Activated CD4-positive, CD25-positive, alpha-beta regulatory T cell treated with anti-CD3 and anti-CD28 coated beads, Interleukin-2, amount 50 U/mL, for 16 hours (primary cell): ENCODE measurements at places on chromosomes 4 and X.

DNA sequence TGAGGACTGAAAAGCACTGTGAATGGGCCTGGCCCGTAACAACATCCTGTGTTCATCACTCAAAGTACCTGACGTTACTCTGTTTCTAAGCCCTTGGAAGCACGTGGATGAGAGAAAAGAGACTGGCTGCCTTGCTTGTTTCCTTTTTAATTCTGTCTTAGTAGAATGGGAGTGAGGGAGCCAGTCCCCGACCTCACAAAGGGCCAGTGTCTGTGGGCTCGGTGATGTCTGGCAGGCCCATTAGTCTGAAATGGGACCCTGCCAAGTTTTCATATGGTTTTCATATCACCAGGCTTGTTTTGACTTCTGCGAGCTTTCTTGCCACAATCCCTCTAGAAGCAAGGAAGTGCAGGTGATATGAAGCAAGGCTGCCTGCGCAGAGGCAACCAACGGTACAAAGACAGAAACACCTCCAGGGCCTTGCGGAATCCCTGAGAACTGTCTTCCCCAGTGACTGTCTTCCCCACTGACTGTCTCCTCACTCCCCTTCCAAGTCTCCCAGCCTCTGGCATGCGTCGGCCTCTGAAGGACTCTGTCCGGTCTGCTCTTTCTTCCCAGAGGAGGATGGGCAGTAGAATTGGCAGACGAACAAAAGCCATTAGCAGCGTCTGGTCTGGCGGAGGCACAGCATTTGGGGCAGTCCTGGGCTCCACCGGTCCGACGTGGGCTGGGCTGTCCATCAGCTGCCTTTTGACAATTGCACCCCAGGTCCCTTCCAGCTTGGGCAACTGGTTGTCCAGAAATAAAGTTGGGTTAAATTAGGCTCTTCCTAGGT is 20.2 kb upstream of the RASL11B start:
- no peak for DNase-seq

GRCh38 chr4:140239311-140239710 is 85.3 kb upstream of the MAML3 start:
- DNase-seq, result no peak

DNA sequence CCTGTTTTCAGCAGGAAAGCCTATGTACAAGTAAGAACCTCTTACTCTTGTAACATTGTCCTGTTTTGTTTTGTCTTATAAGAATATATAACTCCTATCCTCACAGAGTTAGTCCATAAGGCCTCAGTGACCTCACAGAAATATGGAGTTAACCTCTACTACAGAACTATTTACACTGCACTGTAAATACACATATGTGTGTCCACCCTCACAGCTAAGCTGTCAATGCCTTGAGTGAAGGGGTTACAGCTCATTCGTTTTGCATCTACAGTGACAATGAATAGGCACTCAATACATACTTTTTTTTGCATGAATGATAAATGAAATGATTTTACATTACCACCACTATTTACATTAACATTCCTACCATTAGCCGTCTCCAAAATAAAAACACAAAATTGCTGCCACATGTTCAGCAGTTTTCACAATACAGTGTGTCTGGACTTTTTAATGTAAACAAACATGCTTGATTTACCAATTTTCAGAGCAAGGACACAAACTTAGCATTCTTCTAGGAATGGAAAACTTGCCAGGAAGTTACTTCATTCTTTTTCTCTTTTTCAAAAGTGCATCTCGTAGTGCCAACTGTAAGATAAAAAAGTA is 9.5 kb upstream of the NAAA start:
- DNase-seq, result no peak

DNA sequence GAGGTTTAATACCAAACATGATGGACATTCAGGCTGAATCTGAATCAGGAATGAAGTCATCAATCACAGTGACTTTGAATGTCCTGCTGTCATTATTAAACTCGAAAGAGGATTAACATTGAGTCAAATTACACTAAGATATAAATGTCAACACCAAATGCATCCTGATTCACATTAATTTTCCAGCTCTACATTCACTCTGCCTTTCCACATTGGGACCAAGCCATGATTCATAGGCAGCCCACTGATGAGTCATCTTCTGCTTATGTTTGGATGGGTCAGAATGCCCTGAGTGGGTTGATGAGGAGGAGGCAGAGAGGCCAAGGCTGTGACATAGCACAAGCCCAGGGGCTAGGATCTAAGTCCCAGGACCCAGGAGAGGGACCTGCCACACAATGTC is 247.6 kb upstream of the RPS6KA3 start:
- no peak for DNase-seq

DNA sequence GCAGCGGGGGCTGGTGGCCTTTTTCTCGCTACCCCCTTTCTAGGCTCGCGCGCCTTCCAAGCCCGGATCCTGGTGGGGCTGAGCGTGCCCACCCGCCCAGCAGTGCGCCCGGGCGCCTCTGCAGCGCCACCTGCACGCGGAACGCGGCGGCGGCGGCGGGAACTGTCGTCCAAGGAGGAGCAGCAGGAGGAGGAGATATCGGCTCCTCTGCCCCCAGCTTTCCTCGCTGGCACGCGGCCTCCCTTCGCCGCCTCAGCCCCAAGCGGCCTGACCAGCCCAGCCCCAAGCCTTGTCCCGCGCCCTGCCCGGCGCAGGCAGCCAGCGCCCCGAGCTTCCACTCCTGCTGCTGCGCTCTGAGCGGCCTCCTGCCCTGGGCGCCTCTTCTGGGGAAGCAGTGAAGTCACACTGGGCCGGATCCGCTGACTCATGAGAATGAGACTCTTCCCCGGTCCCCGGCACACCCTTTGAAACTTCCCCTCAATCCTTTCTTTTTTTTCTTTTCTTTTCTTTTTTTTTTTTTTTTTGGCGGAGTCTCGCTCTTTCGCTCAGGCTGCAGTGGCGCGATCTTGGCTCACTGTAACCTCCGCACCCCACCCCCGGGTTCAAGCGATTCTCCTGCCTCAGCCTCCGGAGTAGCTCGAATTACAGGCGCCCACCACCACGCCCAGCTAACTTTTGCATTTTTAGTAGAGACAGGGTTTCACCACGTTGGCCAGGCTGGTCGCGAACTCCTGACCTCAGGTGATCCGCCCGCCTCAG is 10.6 kb upstream of the ELF4 start:
- DNase-seq, result peak; percentile 30

- DNase-seq, result no peak
These were observed 466.4 kb downstream of the DMD start for GRCh38 chrX:32744921-32745320.

- DNase-seq, result no peak
These were observed 96.3 kb downstream of the TBL1X start for GRCh38 chrX:9561199-9561598.

DNA sequence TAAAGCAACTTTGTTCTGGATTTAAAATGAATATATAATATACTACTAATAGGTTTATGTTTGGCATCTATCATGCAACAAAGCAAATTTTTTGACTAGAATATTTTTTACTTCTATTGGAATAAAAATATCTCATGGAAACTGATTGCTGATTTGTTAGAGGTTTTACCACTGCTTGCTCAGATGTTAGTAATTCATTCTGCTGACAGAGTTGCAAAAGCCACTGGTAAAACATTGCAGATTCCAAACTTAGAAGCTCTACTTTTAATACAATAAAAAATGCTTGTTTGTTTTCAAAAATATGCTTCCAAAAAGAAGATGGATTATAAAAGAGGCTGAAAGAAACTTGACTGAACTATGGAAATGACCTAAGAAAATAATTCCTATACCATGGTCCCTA is 795.2 kb downstream of the PCDH18 start:
- no peak for DNase-seq

DNA sequence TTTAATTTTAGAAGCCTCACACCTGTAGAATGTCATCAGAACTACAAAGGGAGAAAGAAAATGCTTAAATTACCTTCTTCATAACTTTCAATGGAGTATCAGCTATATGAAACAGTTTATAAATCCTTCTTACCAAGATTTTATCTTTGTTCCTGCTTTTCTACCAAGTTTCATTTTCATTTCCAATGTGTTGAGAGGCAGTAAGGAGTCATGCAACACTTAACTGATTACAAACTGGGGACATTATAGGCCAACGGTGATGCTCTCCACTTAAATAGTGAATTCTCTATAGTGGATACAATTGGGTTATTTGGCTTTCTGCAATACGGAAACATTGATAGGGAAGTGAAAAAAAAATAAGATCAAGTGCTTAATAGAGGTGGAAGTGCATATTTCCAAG is 145.2 kb upstream of the FTHL17 start:
- no peak for DNase-seq

DNA sequence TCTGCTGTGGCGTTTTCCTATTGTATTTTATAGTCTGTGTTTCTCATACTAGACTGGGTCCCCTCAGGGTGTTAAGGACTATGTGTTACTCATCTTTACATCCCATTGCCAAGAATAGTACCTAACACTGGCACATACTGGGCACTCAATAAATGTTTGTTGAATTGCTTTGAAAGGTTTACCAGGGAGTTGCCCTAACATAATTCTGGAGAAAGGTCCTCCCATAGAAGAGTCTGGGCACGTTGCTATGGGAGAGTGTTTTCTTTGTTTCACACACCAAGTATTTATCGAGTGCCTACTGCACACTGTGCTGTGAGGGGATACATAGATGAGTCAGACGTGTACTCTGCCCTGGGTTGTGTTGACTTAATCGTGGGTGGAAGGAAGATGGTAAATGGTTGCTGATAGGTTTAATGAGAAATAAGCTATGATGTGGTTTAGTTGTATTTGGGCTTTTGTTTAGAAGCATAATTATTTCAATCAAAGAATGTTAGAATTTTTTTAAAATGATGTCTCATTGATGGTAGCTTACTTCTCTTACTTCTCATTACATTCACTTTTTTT is 42.9 kb downstream of the AFF1 start:
- DNase-seq, result no peak

- DNase-seq, result no peak
These were observed 256.8 kb upstream of the VCX start for GRCh38 chrX:7586126-7586525.

DNA sequence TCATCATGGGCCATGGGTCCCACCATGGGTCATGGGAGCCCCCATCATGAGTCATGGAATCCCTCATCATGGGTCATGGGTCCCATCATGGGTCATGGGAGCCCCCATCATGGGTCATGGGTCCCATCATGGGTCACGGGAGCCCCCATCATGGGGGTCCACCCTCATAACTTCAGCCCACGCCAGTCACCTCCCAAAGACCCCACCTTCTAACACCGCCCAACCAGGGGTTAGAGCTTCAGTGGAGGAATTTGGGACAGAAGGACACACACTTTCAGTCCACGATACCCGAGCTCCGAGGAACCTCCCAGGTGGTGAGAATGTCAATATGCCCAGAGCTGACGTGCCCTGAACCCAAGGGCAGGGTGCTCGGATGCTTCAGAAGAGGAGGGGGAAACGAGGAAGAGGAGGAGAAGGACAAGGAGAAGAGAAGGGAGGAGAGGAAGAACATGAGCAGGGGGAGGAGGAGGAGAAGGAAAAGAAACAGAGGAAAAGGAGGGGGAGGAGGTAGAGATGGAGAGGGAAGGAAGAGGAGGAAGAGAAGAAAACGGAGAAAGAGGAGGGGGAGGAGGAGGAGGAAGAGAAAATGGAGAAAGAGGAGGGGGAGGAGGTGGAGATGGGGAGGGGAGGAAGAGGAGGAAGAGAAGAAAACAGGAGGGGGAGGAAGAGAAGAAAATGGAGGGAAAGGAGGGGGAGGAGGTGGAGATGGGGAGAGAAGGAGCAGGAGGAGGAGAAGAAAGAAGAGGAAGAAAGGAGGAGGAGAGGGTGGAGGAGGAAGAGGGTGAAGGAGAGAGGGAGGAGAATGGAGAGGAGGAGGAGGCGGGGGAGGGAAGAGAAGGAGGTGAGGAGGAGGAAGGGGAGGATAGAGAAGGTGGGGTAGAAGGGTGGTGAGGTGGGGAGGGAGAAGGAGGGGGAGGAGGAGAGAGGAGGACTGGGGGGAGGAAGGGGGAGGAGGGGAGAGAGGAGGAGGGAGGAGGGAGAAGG is 17.7 kb downstream of the IL3RA start:
- DNase-seq, result no peak

- no peak for DNase-seq
These were observed 498.3 kb upstream of the INTU start for GRCh38 chr4:127134490-127134889.

- DNase-seq, result no peak
These were observed 781 bp upstream of the SPON2 start for GRCh38 chr4:1172971-1173757.

DNA sequence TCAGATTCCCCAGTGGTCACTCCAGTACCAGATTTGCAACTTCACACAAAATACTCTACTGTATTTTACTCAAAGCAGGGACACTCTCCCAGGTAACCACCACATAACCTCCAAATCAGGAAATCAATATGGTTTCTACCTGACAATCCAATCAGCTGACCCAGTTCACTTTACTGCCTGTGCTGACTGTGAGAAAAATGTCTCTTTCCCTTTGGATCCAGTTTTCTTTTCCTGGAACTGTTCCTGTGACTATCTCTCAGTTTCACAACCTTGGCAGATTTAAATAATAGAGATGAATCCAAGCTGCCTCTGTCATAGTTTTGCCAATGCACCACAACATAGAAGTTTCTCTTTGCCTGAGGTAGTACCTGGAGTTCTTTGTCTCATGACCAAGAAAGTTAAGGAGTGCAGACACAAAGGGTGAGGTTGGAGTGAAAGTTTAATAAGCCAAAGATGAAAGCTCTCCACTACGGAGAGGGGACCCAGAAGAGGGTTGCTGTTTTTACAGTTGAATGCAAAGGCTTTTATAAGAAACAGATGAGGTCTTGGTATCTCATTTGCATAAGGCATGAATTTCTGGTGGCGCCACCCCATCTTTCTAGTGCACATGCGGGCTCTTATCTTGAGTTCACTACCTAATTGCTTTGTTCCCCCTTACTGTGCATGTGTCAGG is 29.7 kb upstream of the IL9R start:
- DNase-seq, result no peak

GRCh38 chr4:153154007-153154975 is 50.0 kb upstream of the TRIM2 start:
- no peak for DNase-seq

GRCh38 chr4:185167234-185167633 is 24.2 kb downstream of the SLC25A4 start:
- no peak for DNase-seq

- no peak for DNase-seq
These were observed 37.4 kb downstream of the PAK3 start for GRCh38 chrX:111133389-111133788.

- no peak for DNase-seq
These were observed 181.6 kb downstream of the NKX6-1 start for GRCh38 chr4:84317513-84317912.

- no peak for DNase-seq
These were observed 738 bp upstream of the HPF1 start for GRCh38 chr4:169758401-169758962.

DNA sequence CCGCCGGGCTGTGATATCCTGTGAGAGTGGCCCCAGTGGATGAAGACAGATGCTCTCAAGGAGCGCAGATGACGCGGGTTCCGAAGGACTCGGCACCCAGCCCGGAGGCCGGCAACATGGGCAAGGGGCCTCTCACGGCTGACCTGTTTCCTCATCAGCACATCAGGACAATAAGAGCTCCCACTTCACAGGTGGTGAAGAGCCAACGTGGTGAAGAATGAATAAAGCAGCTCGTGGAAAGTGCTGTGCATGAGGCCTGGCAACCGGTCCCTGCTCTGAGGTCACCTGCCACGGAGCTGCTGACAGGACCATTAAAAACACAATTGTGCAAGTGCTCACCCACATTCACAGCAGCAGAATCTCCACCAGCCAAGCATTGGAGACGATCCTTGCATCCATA is 22.9 kb downstream of the ABLIM2 start:
- no peak for DNase-seq
